Activated naive CD4-positive, alpha-beta T cell treated with Interleukin-2 at 50 U/mL for 16 hours (primary cell): ENCODE measurements at places on chromosomes 3 and 15.
A peak's percentile ranks its signal among the peaks of the same experiment; 100 is the strongest.

- no peak for DNase-seq
Measured at GRCh38 chr3:27079427-27080257, 289.5 kb downstream of the NEK10 start.

GRCh38 chr3:88882121-88882520 lies 225.3 kb upstream of the EPHA3 start:
- no peak for DNase-seq

DNA sequence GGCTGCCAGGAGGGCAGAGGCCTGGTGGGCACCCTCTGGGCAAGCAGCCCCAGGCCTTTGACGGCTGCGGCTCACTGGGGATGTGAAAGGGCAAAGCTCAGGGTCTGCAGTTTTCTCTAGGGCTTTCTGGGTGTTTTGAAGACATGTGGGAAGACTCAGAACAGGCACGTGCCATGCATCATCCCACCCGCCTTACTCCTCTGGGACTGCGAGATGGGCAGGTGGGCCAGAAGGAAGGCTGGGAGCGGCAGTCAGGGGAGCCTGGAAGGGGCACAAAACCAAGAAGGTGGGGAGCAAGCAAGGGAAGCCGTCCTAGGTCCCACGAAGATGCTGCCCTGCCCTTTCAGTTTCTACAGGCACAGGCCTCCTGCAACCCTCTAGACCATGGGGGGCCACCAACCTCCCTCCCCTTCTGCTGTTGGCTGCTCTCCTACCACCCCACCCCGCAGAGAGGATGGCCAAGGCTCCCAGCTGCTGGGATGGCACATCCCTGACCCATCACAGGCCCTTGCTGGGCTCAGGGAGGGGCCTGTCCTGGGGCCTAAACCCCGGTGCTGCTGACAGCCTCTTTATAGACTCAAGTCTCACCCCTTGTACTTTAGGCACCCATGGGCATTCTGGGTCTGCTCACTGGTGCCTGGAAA lies 71.8 kb upstream of the CTSH start:
- DNase-seq, result no peak

- no peak for DNase-seq
Measured at GRCh38 chr3:175383371-175383770, 524.2 kb downstream of the NAALADL2 start.

- DNase-seq, result no peak
Measured at GRCh38 chr15:60370105-60370868, 27.5 kb downstream of the ANXA2 start.

DNA sequence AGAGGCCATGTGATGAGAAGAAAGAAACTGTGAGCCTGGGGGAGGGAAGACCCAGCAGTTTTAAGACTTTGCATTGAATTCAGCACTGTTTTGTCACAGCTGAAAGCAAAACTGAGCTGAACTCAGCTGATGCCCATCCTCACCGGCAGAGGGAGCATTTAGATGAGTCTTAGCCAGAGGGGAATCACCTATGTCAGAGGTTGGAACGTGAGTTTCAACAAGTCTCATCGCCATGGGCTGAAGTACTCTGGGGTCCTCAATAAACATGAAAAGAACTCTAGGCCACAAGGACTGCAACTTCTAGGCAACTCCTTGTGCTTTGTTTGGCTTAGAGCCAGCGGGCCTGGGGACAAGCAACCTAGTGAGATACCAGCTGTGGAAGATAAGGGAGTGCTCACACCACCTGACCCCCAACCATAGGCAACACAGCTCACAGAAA lies 324.5 kb downstream of the TBL1XR1 start:
- DNase-seq, result peak; percentile 54

GRCh38 chr3:147415286-147415685 lies 6.1 kb downstream of the ZIC1 start:
- DNase-seq, result no peak

DNA sequence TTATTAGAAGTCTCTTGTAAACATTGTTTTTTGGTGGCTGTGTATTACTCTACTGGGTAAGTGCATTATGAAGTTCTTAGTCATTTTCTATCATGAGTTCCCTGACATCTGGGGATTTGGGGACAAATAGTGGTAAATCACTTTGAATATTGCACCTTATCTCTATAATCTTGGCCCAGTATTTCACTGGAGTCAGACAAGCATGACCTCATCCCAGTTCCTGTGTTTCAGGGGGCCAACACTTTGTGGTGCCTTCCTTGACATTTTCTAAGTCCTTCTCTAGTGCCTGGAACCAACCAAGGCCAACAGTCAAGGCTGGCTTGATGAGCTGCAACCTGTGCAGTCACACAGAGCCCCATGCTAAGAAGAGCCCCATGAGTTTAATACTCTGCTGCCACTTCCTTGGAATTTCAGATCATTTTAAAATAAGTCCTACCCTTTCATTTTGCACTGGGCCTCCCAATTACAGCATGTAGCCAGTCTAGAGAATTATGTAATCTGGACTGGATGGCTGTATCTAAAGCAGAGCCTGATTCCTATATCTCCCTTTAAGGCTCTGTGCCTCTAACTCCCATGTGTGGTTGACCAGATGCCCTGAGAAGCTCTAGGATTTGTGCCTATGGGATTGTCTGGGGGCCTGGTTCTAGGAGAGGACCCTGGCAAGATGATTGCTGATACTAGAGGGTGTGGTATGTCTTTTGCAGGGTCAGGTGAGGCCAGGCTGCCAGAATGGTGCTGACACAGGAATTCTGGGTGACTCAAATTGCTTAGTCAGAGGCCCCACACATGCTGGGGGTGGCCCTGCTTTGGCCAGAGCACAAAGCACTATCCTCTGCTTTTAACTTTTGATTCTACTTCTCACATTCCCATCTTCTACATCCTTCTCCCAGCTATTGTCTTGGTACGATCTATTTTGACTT lies 319.6 kb upstream of the TBC1D5 start:
- no peak for DNase-seq

DNA sequence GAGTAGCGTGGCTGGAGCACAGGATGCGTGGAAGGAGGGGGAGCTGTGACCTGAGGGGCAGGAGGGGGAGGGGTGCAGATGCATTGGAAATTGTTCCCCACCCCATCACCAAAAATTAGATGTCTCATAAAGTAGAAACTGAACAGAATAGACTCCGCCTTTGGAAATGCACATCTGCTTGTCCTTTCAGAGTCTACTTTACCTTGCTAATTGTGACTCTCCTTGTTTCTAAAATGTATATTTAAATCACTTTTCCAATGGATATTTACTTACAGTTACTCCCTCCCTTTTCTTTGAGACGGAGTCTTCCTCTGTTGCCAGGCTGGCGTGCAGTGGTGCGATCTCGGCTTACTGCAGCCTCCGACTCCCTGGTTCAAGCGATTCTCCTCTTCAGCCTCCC lies 30.6 kb downstream of the SPG21 start:
- DNase-seq, result no peak

DNA sequence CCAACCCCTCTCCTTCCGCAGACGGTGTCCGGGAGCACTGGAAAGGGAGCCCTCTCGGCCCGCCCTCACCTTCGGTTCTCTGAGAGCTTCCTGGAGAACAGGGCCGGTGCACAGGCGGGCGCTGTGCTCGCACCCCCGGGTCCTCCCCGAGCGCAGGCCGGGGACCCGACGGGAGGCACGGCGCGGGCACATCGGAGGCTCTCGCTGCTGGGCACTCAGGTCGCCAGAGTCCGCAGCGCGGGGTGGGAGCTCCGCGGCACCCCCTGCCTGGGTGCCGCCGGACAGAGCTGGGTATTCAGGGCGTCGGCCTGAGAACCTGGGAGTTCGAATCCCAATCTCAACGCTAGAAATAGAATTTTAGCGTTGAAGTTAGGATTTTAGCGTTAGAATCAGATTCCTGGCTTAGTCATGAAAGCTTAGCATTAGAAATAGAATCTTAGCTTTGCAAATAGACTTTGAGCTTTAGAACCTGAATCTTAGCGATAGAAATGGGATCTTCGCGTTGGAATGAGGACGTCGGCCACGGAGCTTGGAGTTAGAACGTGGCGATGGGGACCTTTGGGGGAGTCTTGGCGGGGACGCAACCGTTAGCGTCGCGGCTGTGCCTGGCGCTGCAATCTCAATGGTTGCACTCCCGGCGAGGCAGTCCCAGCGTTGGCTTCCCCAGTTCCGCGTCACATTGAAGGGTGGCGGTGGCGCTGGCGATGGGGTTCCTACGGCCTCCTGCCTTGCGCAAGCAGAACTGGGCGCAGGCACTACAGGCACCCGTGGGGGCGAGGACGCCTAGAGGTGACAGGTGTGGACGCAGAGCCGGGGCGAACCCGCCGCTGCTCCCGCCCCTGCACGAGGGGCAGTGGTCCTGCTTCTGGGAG lies 549 bp downstream of the TRH start:
- DNase-seq, result peak; percentile 4

- DNase-seq, result no peak
Measured at GRCh38 chr3:42180901-42181300, 85.1 kb downstream of the CCK start.

DNA sequence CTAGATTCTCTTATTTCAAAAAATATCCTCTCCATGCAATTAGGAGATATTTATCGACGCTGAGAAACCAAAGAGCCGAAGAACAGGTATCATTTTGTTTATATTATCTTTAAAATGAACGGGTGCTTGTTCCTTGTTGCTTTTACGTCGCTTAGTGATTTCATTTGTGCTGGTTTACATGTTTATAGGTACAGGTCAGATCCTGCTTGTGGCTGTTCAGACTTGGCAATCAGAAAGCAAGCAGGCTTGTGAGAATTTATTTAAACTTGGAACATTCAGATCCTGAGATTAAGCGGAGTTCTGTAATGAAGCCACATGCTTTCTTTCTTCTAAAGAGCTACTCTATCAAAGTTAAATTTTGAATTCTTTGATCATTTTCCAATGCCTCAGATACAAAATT lies 43.0 kb upstream of the ATP2C1 start:
- no peak for DNase-seq

DNA sequence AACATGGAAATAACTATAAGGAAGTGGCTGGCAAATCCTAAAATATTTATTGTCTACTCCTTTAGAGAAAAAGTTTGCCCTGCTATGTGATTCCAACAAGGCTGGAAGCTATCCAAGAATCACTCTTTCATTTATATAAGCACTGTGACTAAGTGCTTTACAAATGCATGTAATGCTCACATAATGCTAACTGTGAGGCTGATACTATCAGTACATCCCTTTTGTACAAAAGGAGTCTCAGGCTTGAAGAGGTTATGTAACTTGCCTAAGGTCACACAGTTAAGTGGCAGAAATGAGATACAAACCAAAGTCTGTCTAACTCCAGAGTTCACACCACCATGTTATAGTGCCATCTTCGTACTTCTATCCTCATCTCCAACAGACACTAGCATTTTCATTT lies 17.0 kb downstream of the TOPBP1 start:
- no peak for DNase-seq

DNA sequence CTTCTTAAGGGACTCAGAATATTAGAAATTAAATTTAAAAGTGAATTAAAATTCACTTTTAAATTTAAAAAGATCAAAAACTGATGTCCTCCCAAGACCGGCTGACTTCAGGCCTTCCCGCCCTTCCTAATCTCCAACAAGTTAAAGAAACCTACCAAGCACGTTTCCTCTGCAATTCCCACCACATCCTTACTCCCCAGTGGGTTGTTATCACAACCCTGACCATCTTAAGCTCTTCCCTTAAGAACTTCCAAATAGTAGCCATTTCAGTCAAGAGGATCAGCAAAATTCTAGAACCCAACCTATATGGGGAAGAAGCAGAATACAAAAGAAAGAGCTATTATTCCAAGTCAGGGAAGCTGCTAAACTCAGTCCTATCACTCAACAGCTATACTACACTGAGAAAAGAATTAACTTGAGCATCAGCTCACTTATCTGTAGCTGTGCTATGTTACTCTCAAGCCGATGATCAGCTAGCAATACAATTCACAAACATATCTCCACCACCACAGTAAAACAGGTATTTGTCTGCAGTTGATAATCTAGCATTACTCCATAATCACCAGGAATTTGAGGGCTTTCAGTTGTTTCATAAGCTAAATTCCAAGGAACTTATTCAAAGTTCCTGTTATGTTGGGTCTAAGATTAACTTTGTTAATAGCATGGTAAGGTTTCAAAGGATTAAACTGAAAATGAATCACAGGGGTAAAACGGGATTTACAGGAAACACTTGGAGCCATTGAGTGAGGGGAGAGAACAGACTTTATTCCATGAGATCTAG lies 14.3 kb downstream of the ABCC5 start:
- DNase-seq, result no peak

DNA sequence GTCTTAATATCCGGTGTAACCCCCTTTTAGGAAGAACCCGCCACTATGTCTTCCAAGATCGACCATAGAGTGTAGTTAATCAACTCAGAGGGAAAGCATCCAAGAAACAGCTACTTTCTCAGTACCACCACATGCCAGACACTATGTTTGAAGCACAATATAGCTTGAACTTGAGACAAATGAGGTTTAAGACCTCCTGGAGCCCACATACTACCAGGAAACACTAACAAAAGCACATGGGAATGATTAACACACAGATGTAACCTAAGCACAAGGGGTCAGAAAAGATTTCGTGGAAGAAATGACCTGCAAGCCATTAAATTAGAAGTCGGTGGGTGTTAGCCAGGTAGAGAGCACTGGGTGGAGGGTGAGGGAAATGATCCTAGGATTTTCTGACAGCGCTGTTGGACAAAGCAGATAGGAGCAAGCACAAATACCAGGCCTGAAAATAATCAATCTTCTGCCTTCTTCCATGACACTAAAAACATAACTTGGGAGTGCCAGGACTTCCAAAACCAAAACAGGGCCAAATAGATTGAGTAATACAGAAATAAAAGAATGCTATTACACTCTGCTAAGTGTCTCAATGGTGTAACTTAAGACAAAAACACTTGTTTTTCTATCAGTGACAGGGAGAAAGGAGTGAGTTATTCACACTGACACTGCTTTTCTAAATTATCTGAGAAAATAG lies 213.7 kb downstream of the FOXP1 start:
- DNase-seq, result no peak

- DNase-seq, result no peak
Measured at GRCh38 chr3:51691021-51691420, 15.8 kb upstream of the GRM2 start.

DNA sequence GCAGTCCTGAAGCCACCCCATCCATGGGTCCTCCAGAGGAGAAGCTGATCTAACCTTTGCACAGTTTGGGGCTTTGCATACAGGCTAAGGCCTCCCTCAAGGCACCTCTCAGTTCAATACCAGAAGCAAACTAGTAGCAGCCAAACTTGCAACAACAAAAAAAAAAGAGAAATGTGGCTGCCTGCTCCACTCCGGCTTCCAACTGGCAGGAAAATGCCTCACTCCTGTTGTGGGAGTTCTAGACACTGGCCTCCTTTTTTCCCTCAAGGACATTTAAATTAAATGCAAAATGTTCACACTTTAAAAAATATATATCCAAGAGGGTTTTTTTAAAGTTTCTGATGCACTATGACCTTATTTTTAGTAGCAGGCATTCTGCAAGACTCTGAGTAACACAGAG lies 216.0 kb upstream of the TPM1 start:
- DNase-seq, result no peak
